ENCODE measurements at places on chromosomes 3 and 15.

DNA sequence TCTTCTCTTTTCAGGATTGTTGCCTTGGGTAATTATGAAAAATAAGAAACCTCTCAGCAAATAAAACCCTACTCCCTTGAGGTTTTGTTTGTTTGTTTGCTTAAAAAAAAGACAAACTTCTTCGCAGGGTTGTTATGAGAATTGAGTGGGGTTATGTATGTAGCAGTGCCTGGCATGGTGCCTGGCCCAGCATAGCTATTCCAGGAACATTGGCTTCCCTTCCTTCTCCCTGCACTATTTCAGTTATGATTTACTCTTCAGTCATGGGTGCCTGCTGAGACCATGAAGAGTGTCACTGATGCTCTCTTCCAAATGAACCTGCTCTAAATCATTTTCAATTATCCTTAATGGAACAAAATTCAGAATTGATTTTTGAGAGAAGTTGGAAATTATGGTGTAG is 283.5 kb upstream of the ROPN1 start:
- no peak for DNase-seq

GRCh38 chr3:1600206-1600605 is 498.5 kb upstream of the CNTN4 start:
- DNase-seq: no peak

DNA sequence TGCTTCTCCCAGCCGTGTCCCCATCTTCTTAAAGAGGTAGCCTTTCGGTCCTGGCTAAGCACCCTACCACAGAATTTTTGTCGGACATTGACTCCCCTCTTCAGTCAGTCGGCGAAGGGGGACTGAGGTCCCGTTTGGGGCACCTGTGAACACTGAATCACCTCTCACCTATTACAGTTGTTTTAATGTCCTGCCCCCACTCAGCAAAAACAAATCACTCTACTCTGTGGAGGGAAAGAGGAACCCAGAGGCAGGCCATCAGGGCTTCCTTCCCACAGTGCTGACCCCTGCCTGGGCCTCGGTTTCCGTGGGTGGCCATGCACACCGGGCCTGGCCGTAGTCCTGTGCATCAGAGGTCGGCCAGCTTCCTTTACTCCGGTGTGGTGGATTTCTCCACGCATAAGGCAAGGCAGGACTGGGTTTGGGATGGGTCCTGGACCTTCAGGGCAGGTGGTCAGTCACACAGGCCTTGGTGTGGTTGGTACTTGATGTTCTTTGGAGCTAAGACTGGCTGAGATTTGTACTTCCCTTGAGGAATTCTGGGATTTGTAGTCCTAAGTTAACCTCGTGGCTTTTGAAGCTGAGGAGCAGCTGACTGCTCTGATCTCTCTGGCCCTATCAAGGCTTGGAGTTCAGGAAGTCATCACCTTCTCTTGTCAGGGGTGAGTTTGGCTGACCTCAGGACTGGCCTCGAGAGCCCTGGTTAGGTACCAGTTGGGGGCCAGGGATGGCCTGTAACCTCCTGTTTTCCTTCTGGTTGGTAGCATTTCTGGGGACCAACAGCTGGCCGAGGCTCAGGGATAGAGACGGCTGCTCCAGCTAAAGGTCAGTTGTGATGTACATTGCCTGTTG is 627 bp upstream of the FAM131A start:
- DNase-seq: peak; percentile 2

- DNase-seq: no peak
Observed at GRCh38 chr3:35440826-35441225, 198.5 kb upstream of the ARPP21 start.

DNA sequence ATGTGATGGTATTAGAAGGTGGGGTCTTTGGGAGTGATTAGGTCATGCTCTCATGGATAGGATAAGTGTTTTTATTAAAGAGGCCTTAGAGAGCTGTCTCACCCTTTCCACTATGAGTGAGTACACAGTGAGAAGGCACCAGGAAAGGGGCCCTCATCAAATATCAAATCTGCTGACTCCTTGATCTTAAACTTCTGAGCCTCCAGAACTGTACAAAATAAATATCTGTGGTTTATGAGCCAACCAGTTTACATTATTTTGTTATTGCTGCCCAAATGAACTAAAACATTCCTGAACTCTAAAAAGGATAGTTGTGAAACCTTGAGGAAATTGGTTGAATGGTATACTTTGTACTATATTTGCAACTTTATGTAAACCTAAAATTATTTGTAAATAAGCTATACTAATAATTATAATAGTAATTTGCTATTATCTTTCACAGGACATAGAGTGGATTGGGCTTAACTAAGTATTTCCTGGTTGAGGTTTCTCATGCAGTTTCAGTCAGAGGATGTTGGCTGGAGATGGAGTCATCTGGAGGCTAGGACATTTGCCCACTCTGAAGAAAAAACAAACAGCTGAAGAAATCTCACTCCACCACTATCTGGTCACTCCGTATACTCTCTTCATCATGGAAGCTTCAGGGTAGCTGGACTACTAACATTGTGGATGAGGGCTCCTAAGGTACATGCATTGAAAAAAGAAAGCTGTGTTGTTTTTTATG is 1068.6 kb upstream of the CADM2 start:
- DNase-seq: no peak

- DNase-seq: no peak
Observed at GRCh38 chr3:3813013-3813412, 13.8 kb downstream of the LRRN1 start.

DNA sequence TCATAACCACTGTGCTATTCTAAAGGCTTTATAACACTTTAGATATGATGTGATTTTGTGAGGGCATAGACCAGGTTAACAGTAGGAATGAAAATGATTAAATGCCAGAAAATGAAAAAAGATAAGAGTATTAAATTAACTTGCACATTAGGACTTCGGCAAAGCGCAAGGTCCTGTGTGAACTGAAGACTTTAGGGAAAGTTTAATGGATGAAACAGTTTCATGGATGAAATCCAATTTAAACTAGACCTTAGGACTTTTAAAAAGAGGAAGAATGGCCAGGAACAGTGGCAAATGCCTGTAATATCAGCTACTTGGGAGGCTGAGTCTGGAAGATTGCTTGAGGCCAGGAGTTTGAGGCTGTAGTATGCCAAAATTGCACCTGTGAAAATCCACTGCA is 8.7 kb downstream of the SLMAP start:
- no peak for DNase-seq

DNA sequence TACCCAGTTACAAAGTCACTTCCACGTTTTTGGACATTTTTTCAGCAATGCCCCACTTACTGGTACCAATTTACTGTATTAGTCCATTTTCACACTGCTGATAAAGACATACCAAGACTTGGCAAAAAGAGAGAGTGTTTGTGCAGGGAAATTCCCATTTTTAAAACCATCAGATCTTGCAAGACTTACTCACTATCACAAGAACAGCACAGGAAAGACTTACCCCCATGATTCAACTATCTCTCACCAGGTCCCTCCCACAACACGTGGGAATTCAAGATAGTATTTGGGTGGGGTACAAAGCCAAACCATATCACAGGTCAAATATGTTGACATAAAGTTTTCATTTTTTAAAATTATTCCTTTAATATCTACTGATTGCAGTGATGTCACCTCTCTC is 16.2 kb upstream of the ABI3BP start:
- no peak for DNase-seq

DNA sequence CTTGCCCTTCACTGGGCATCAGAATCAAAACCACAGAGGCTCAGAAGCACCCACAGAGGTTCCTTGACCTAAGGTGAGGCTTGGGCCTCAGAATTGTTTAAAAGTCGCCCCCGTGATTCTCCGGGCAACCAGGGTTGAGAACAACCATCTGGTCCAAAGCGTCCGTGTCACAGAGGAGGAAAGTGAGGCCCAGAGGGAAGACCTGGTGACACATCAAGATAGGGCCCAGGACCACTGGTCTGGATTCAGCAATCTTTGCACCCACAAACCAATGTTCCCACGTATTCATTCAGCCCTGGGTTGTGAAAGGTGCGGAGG is 272.6 kb downstream of the UACA start:
- DNase-seq: no peak

DNA sequence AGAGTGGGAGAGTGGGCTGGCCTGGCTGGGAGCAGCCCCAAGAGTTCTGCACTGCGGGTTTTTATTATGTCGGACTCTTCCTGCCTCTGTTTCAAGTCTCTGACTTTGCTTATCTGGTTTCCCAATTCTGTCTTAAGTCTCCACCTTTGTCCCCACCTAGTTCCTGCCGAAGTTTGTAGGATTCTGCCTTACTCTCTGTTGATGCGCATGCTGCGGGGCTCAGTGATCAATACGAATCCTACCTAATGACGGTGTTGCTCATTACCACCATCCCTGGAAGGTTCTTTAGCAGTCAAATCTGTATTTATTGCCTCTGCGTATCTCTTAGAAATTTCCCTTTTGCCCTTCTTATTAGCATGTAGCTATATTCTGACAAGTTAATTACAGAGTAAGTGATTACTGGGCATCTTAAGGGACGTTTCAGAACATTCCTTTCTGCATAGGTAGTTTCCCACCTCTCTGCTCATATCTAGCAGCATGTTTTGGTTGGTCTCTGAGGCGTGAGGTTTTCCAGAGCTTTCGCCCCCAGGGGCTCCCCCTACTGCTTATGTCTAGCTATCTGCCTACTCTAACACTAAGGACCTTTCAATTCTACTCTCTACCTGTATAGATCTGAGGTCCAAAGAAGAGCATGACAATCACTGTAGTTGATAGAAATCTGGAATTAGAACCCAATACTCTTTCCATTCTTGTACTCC is 236.0 kb upstream of the EIF1B start:
- no peak for DNase-seq

DNA sequence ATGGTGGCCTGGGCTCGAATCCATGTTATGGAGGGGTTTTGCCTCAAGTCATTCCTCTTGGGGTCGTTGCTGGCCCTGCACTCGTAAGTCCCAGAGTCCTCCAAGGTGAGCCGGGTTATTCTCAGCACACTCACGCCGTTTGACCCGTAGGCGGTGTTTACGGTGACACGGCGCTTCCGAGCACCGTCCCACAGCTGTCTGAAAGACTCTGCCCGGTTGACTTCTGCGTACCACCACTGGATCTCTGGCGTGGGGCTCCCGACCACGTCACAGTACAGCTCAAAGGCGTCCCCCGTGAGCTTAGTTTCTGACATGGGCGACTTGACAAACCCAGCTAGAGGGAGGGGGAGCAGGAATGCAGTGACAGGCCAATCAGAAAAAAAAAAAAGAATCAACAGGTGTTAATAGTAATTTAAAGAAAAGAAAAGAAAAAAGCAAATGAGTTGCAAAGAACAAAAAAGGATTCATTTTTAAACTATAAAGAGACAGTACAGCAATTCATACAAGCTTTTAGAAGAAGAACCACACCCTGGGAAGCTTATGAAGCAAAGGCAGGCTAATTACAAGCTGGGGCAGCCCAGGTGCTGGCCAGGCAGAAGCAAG is 36.1 kb downstream of the NPTN start:
- DNase-seq: no peak

DNA sequence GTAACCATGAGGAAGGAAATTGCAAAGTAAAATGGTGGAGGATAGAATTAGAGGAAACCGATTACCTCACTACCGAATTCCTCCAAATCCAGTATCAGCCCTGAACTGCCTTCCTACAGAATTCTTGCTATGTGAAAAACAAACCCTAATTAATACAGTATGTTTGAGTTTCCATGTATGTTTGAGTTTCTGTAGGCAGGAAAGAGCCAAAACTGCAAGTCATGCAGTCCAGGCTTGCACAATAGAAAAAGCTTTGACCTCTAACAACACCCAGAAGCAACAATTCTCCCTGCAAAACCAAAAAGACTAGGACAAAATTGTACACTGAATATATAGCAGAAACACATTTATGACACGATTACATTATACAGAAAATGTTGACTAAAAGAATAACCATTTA is 614.8 kb downstream of the DIPK2A start:
- DNase-seq: no peak

DNA sequence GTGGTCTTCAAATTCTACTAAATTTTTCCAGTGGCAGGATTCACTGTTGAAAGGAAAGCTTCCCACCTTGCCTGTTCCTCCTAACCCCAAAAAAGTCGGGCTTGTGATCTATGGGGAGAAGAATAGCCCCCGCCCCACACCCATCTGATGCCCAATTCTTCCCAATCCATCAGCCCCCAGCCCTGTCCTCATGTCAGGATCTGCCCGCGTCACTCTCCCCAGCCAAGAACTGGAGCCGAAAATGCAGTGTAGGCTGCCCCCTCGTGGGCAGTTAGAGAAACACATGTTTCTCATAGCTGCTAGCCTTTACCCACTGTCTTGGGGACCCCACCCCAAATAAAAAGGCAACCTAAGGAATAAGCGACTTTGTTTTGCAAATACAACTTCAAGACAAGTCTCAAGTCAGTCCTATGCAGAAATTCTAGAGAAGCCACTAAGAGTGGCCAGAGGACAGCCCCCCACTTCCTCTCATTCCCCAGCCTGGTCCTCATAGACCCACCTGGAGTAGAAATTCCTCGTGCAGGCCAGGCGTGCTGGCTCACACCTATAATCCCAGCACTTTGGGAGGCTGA is 13.0 kb upstream of the CSK start:
- DNase-seq: no peak

- DNase-seq: no peak
Observed at GRCh38 chr15:60721257-60721626, 242.3 kb upstream of the ICE2 start.

- DNase-seq: no peak
Observed at GRCh38 chr3:197793247-197793646, 2.2 kb downstream of the LRCH3 start.

DNA sequence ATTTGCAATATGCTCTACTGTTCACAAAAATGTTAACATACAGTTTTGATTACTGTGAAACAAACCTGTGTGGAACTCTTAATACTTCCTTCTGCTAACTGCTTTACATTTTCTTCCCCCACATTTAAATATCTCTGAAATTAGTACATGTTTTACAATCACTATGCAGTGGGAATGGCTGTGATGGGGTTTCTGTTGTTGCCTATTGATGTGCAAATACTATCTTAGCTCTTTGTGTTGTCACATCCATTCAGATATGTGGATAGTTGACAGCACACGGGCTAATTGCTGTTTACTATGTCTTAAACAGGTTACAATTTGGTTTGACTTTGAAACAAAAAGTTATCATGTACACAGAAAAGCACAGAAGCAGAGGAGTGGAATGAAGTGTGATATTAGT is 95.8 kb upstream of the CCNL1 start:
- DNase-seq: no peak

GRCh38 chr3:32577174-32577573 is 6.5 kb upstream of the DYNC1LI1 start:
- DNase-seq: no peak

- DNase-seq: no peak
Observed at GRCh38 chr3:152291649-152292066, 22.9 kb downstream of the MBNL1 start.

GRCh38 chr15:79092382-79092781 is 1.8 kb upstream of the RASGRF1 start:
- DNase-seq: no peak

GRCh38 chr15:58544756-58545155 is 113.0 kb downstream of the LIPC start:
- no peak for DNase-seq

DNA sequence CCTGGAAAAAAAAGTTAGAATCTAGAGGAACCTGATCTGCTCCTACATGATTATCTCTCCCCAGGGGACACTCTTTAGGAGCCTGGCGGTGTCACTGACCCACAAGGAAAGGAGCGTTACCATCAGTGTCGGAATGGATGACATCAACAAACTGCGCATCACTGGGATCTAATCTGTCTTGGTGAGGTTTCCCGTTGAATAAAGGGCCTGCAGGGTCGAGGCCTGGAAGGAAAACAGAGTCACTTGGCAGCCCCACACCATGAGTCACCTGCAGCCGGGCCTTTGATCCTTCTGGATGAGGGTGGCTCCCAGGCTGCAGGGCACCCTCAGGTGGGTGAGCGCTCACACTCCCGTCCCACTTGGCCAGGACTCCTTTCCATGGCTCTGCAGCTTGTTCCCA is 25.0 kb downstream of the LIPH start:
- DNase-seq: no peak

GRCh38 chr3:160707187-160707794 is 30.3 kb downstream of the ARL14 start:
- peak; percentile 53 for DNase-seq

Measured in cerebellar nuclear complex (tissue), 1 donor.